H9 (cell line): ENCODE measurements at places on chromosomes 16 and 17.

DNA sequence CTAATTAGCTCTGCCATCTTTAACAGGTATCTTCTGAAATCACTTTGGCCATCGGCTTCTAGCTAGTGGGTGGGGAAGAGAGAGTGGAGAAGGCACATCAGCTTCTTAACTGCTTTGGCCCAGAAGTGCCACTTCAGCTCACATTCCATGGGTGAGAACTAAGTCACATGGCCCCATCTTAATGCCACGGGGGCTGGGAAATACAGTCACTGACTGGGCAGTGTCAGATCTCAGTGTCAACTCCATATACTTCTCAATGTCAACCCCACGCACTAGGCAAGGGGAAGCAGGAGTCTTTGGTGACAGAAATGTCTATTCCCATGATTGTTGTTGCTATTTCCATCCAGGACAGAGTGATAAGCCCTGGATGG, 29.4 kb downstream of the CCR7 start:
- no peak for DNase-seq

GRCh38 chr16:2715064-2715463, 5.0 kb downstream of the PRSS27 start:
- DNase-seq = no peak

GRCh38 chr17:8904201-8904600, 36.7 kb upstream of the PIK3R6 start:
- DNase-seq = peak; percentile 24

- no peak for DNase-seq
Observed at GRCh38 chr17:59638553-59638952, 18.9 kb downstream of the CLTC start.

DNA sequence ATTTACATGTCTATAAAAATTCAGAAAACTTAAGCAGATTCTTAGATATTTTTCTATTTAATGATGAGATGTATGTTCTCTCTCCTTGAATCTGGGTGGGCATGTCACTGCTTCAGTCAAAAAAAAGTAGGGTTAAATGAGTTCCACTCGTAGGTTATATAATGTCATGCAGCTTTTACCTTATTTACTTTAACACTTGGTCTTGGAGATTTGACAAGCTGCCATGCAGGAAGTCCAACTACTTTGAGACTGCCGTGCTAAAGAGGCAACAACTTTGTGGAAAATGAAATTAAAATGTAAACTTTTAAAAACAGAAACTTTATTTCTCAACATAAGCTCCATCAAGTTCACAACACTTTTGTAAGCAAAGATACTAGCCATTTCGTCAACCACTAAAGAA, 1336.0 kb upstream of the CDH8 start:
- no peak for DNase-seq

GRCh38 chr17:45096141-45096540, 35.0 kb downstream of the NMT1 start:
- peak; percentile 42 for DNase-seq

DNA sequence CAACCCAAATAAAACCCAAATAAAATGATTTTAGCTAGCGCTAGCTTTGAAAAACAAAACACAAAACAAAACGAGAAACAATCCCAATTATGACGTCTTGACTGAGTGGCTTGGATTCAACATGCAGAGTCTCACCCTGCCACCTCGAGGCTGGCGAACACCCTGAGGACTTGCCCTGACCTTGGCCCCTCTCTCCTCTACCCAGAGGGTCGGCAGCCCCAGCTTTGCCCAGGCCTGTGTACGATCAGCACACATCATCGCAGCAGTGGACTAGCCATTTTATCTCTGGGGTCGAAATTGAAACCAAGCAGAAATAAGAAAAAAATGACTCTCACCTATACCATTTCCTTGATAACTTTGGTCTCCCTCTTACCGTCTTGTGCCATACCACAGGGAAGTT, 4.9 kb downstream of the JMJD6 start:
- no peak for DNase-seq

GRCh38 chr16:24070851-24071250, 185.3 kb upstream of the CACNG3 start:
- DNase-seq = peak; percentile 83

DNA sequence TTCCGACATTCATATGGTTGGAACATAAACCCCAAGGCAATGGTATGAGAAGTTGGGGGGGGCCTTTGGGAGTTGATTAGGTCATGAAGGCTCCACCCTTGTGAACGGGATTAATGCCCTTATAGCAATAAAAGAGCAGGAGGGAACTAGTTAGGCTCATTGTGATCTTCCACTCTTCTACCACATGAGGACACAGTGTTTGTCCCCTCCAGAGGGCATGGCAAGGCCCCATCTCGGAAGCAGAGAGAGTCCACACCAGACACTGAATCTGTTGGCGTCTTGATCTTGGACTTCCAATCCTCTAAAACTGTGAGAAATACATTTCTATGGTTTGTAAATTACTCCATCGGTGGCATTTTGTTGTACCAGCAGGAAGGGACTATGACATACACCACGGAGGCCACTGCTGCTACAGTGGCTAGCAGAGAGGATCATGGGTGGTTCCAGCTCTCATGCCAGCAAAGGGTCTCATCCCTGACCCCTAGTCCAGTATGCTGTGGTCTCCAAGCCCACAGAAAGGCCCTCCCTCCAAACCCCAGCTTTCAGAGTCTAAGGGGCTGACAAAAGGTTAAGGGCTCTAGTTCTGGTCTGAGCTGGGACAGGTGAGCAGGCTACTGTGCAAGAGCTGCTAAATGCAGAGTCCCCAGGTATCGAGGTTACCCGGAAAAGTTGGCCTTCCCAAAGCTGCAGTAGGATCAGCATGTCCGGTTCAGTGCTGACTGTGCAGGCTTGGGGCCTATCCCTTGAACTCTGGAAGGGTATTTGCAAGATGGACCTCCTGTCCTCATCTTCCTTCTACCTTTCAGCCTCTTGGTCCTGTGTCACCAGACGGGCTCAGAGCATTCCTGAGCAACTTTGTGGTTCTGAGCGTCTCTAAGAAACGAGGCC, 12.2 kb downstream of the CCR7 start:
- peak; percentile 26 for DNase-seq

- no peak for DNase-seq
Observed at GRCh38 chr16:10654592-10655414, 39.9 kb downstream of the TEKT5 start.

GRCh38 chr17:65079489-65079900, 23.0 kb upstream of the GNA13 start:
- peak; percentile 68 for DNase-seq

DNA sequence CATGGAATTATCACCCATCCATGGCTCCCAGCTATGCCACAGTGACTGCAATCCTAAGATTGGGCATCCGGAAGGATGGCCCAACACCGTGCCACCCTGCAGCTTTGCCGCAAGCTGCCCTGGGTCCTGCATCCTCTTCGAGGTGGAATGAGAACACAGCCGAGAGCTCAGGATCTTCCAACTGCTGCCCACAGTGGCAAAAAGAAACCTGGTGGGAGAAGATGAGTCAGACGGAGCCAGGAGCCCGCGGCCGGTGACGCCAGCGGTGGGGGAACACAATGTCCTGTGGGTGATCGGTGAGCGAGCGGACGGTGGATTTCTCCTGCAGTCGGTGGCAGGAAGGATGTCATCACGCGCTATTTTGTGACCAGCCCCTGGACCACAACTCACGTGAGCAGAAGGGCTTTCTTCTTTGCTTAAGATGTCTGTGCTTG, 20.1 kb downstream of the CD7 start:
- no peak for DNase-seq

GRCh38 chr17:56708220-56708558, 114.7 kb downstream of the NOG start:
- no peak for DNase-seq

GRCh38 chr17:62075308-62075815, 10.3 kb upstream of the MED13 start:
- no peak for DNase-seq

DNA sequence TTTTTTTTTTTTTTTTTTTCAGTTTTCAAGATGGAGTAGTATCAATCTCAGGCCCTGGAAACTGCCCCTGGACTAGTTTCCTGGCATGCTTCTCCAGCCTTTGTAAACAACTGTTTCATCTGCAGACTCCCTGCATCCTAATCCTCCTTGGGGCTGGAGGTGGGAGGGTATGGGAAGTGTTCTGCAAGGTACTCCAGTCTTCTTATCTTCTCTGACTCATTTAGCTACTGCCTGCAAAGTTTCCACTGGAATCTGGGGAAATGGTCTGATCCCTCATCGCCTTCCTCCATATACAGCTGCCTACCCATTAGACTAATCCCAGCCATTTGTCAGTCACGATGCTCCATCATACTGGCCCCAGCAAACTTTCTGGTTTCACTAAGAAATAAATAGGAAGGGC, 21.5 kb downstream of the COPZ2 start:
- no peak for DNase-seq

GRCh38 chr17:30095507-30096244, 20.9 kb upstream of the NSRP1 start:
- DNase-seq = peak; percentile 41

DNA sequence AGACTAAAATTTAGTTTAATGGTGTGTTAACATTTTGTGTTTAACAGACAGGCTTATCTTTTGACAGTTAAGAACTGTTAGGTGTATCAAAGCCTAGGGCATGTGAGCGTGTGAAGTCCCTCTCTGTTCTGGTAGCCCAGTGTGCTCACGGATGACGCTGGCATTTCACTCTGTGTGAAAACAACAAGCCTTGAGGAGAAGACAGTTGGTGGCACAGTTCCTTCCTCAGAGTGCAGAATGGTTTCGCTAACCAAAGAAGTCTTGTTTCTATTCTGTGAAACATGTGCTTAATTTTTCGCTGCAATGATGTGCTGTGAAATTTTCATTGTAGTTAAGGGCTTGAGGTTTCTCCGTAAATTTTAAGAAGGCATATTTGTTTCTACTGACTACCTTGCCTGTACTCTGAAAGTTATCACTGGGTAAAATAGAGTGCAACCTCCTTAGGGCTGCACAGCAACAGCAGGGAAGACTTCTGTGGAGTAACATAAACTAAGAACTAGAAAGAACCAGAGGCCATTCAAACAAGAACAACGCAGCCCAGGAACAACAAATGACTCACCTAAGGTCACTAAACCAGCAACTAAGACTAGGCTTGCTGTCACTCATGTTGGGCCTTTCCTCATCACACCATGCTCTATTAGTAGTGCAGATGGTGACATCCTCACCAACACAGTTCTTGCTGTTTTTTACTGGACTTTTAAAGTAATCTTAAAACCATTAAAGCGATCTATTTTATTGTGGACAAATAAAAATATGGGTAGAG, 33.4 kb downstream of the BRD7 start:
- DNase-seq = no peak
